ENCODE measurements at places on chromosomes 3 and 15.

DNA sequence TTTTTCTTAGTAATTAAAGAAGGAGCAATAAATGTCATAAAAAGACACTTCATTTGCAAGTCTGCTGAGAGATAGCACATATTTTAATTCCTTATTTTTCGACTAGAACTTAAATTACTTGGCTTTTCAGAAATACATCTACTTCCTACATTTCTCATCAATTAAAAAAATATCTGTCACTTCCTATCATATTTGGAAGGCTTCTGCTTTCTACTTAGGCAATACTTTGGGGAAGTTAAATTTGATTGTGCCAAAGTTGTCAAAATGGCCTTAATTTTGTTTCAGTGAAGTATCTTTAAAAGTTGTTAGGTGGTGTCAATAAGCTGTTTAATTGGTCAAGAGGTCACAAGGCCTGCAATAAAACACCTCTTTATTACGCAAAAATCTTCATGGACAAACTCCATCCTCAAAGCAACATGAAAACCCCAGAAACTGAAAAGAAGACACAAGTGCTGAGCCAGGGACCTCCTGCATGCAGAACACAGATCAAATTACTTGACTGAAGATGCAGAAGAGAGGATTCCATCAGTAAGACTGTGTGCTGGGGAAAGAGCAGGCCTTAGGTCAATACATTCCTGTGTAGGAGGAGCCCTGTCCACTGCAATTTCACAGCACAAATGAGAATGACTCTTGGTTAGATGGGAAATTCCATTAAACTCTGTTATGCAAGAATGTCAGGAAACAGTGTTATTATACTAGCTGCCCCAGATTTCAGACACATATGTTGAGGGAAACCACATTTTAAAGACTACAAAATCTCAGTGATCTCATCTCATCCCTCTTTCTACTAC is 48.0 kb upstream of the FSTL1 start:
- peak; percentile 94 for DNase-seq

DNA sequence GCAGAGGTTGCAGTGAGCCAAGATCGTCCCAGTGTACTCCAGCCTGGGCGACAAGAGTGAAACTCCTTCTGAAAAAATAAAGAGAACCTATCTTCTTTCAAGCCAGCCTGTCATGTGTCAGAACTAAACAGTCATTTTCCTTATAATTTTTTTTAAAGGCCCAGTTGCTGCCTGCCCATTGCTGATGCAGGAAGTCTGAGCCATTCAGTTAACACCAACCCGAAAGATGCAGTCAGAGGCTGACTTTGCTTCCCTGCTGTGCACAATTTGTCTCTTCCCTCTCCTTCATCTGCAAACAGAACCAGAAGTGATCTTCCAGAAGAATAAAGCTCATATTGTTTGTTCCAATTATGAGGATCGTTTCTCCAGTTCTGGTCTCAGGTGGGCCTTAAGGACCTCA is 220.6 kb downstream of the SLCO3A1 start:
- DNase-seq, result no peak

GRCh38 chr3:192747746-192748145 is 20.4 kb upstream of the FGF12 start:
- DNase-seq, result no peak

- no peak for DNase-seq
These were observed 79.4 kb downstream of the PEX5L start for GRCh38 chr3:179957264-179957845.

DNA sequence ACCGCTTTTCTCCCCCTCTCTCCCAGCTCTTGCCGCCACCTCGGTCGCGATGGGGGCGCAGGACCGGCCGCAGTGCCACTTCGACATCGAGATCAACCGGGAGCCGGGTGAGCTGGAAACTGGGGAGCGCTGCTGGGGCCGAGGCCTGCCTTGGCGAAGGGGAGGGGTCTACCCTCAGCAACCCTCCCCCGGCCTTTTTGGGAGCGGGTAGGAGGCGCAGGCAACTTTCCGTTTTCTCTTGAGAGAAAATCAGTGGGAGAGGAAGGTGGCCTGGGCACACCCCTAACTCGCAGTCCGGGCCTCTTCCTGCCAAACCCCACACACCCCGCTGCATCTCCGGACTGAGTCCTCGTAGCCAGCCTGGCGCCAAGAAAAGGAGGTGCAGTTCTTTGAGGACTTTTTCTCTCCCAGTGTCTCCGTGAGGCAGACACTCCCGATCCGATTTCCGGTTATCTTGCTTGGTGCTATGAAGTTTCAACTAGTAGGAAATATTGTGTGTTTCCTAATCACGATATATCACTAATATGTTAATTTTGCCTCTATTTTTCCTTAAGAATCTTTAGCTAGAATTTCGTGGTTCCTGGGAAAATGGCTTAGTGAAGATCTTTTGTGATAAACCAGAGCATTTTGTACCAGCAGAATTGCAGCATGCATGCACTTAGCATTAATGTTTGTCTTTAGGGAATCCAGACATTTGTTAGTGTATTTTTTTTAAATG is 631 bp downstream of the NKTR start:
- DNase-seq, result peak; percentile 20

GRCh38 chr3:51908026-51908425 is 4.9 kb upstream of the IQCF1 start:
- no peak for DNase-seq

DNA sequence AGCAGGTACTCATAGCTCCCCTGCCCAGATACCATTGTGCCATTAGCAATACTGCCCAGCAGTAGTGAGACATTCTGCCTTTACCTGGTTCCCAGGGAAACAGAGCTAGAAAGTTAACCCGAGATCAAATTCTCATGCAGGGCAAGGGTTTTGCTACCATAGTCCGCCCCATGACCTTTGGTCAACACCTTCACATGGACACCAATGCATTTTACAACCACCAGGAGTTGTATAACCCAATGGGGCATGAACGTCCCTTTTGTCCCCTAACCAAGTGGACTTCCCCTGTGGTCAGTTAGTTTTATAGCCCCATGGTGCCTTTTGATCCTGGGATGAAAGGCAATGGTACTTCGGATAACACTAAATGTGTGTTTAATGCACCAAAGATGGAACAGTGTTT is 151.7 kb upstream of the IQSEC1 start:
- DNase-seq, result no peak

DNA sequence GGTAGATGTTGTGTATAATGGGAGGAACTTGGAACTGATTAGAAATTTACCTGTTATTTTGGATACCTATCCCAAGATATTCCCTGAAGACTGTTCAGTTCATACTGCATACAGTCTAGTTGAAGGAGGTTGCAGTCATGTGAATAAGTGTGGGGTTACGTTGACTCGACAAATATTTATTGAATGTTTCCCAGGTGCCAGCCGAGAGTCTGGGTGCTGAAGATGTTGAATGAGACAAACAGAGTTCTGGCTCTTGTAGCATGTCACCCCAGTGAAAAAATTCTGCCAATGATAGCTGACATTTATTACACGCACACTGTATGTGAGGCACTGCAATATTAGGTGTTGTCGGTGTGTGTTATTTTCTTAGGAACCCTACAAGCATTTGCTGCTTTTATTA is 176.0 kb downstream of the KCNMB2 start:
- DNase-seq, result no peak

DNA sequence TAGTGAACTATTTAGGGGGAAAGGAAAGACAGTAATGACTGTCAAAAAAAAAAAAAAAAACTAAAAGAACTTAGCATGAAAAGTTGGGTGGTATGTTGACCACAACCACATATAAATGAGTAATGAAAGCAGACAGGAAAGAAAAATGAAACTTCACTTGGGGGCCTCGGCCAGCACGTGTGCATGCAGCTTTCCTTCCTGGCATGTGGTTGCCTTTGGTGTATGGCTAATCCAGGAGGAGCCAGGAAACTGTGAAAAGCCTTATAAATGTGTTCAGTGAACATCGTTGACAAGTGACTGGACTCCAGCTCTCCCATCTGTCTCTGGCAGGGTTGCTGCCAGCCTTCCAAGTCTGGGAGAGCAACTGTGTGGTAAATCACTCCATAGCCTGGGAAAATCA is 195.1 kb downstream of the DTWD1 start:
- DNase-seq, result peak; percentile 93

GRCh38 chr3:109161487-109162123 is 25.1 kb downstream of the C3orf85 start:
- DNase-seq, result no peak

DNA sequence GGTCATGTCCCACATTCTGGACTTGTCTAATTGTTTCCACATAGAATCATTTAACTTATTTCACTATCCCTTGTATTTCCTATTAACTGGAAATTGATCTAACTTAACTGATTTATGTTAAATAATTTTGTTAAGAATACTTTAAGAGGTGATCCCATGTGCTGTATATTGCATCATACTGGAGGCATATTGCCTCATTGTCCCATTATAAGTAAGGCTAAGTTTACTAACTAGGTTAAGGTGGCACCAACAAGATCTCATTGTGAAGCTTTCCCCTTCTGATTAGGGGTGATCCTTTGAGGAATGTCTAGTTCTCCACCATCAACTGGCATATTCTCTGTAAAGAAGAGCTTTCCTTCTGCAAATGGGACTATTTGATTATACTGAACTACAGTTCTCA is 24.4 kb downstream of the MAP1A start:
- no peak for DNase-seq

- no peak for DNase-seq
These were observed 55.1 kb upstream of the ZBTB38 start for GRCh38 chr3:141313093-141313683.

- DNase-seq, result no peak
These were observed 121.4 kb upstream of the RARB start for GRCh38 chr3:25306705-25307104.

- no peak for DNase-seq
These were observed 11.5 kb upstream of the FBLN2 start for GRCh38 chr3:13537244-13537908.

GRCh38 chr3:52237657-52238172 is 1.2 kb downstream of the TWF2 start:
- peak; percentile 86 for DNase-seq

- no peak for DNase-seq
These were observed 36.6 kb downstream of the IFT122 start for GRCh38 chr3:129476586-129476985.

GRCh38 chr3:62367763-62368195 is 5.6 kb downstream of the FEZF2 start:
- DNase-seq, result no peak

GRCh38 chr3:44883999-44884431 is 9.6 kb downstream of the TGM4 start:
- DNase-seq, result peak; percentile 99
